Stimulated activated CD8-positive, alpha-beta memory T cell treated with anti-CD3 and anti-CD28 coated beads, Interleukin-15, amount 100 ng/mL, for 24 hours (primary cell): ENCODE measurements at places on chromosomes 7 and 10.

- DNase-seq: no peak
These were observed 308.7 kb upstream of the BMPER start for GRCh38 chr7:33596686-33597085.

GRCh38 chr7:130386876-130387275, 6.6 kb downstream of the CPA1 start:
- DNase-seq: no peak

DNA sequence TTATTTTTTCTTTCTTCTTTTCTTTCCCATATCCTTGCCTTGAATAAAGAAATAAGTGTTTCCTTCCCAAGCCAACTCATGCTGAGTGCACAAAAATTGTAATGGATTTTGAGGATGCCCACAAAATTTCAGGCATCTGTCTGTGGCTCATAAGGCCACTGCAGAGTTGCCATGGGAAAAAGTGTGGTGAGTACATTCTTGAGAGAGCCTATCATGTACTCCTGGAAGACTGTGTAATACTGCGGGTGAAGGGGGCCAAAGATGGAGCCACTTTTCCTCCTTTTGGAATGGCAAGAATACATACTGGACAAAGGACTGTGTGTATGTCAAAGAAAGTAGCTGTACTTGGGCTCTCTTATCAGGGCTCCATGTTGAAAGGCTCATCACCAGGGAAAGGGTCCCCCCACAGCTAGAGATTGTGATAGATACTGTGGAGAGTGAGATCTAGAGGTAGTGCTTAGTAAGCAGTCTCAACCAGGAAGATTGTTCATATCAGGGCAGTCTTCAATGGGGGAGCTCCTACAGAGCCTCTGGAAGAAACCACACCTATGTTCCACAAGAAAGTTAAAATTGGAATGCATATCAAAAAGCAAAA, 341.6 kb upstream of the KCND2 start:
- DNase-seq: no peak

DNA sequence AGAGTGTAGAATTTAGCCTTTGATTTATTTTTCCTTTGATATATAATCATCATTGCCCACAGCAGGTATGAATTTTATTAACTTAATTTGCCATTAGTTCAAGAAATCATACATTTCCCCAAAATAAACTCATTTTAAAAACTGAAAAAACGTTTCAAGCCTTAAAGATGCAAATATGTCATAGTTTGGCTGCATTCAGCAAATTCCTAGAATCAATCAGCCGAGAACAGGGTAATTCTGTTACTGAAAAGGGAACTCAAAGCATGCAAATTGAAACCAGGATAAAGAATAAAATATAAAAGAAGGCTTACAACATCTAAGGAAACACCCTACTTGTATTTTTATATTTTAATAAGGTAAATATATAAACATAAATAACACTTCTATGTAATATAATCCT, 233.8 kb upstream of the PRKCQ start:
- no peak for DNase-seq

GRCh38 chr7:29479301-29480200, 84.1 kb upstream of the PRR15 start:
- no peak for DNase-seq

DNA sequence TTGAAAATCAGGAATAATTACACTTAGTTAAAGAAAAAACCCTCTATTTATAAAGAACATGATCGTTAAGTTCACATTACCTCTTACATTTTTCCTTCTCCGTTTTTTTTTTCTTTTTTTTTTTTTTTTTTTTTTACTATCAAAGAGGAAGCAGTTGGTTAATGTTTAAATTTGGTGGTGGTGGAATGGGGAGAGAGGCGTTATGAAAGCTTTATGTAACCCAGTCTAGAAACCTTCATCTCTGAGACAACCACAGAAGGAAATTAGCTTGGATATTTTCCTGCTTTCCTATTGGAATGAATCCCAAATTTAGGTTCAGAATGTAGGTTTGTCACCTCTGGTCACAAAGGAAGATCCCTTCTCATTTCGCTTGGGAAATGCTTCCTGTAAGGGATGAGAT, 31.5 kb upstream of the LHFPL3 start:
- no peak for DNase-seq

DNA sequence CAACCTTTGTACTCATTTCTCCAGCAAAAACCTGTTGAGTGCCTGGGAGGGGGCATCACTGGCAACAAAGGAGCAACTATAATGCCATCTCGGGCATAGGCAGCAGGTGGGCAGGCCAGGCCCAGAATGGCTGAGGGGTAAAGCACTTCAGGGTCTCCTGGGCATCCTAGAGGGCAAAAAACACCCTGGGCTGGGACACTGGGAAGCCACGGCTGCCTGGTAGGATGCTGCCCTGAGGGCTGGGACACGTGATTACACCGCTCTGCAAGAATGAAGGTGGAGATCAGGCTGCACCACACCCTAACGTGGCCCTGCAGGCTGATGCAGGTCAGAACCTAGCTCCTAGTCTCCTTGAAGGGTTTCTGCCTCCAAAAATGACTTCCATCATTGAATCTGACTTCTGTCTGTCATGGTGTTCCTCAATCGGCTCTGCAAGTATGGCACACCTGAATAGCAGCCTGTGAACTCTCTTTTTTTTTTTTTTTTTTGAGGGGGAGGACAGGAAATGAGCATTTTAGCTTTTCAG, 4.5 kb upstream of the TRAPPC14 start:
- no peak for DNase-seq

DNA sequence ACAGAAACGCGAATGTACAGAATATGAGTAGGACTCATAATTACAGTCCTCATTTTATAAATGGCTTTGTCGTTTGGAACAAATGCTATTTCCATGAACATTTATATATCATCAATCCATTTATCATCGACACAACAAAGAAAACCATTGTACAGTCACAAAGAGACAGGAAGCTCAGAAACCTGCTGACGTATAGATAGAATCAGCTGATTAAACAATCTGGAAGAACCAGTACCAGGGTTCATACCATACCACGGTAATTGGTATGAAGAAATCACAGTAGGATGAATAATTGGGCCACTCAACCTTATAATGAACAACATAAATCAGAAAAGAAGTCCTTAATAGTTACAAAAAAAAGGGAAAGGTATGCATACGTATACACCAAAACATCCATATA, 295.0 kb downstream of the PARD3 start:
- DNase-seq: no peak

DNA sequence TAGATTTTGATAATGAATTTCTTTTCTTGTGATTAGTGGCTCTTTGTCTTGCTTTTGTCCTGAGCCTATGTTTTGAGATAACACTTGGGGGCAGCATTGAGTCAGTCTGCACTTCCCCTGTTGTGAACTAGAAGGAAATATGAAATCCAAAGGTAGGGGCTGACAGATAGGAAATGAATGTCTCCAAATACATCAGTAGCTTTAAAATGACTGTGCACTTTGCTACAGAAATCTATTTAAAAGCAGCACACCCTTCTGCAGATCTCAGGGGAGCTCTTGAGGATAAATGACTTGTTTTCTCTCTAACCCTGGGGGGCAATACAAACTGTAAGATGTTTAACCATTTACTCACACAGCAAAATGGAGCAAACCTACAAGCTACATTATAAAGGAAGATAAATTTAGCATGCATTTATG, 176.0 kb upstream of the MYO3A start:
- DNase-seq: no peak

DNA sequence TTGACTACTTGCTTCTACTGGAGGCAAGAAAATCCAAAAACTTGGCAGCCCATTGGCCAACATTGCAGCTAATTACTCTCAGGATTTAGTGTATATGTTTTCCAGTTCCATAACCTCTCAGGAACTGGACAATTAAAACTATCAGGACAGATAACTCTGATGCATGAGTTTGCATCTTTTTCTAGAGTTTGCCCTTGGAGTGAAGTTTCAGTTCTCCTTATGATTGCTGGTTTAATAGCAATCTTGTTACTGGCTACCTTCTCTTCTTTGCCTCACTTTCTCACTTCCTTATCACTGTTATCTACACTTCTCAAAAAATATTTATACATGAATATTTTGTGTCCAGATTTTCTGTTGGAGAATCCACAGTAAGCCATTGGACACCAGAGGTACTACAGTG, 735.9 kb downstream of the PCDH15 start:
- no peak for DNase-seq

- no peak for DNase-seq
These were observed 54.9 kb downstream of the KCNMA1 start for GRCh38 chr10:77582710-77583115.

- DNase-seq: no peak
These were observed 160.6 kb downstream of the PRKAG2 start for GRCh38 chr7:151716323-151716722.

GRCh38 chr7:90771281-90771680, 175.2 kb downstream of the CDK14 start:
- DNase-seq: no peak

- DNase-seq: no peak
These were observed 4.0 kb upstream of the CROT start for GRCh38 chr7:87341441-87341840.

- no peak for DNase-seq
These were observed 188.2 kb downstream of the IPMK start for GRCh38 chr10:58079461-58079860.

- DNase-seq: no peak
These were observed 247.1 kb upstream of the GRB10 start for GRCh38 chr7:51029701-51030191.

DNA sequence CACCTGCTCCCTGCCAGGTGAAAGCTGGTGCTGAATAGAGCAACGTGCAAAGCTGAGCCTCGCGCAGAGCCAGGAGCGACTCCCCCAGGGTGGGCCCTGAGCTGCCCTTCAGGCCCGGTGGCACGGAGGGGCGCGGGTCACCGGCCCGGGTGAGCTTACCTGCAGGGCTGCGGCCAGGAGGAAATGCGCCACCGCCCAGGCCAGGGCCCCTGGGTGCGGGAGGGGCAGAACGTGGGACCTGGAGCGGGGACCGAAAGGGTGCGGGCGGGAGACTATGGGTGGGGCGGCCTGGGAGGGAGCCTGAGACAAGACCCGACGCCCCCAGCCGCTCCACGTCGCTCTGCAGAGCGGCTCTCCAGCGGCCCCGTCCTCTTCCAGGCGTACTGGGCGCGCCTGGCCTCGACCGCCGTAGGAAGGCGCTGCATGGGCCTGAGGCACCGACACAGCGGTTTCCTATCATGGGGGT, 122.1 kb downstream of the BTAF1 start:
- DNase-seq: no peak

DNA sequence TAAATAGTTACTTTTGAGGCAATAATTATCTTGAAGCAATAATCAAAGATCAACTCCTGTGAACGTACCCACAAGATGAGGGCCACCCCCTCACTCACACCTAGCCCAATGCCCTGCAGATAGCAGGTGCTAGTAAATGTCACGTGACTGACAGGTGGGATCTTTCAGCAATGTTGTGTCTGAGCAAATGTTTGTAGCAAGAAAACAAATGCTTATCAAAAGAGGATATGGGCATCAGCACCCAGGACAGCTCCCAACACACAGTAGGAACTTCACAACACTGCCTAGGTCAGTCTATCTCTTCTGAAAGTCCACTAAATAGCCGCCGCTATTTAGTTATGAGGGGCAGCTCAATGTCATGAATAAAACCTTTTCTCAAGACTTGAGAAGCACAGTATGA, 120.8 kb upstream of the PDLIM1 start:
- no peak for DNase-seq

DNA sequence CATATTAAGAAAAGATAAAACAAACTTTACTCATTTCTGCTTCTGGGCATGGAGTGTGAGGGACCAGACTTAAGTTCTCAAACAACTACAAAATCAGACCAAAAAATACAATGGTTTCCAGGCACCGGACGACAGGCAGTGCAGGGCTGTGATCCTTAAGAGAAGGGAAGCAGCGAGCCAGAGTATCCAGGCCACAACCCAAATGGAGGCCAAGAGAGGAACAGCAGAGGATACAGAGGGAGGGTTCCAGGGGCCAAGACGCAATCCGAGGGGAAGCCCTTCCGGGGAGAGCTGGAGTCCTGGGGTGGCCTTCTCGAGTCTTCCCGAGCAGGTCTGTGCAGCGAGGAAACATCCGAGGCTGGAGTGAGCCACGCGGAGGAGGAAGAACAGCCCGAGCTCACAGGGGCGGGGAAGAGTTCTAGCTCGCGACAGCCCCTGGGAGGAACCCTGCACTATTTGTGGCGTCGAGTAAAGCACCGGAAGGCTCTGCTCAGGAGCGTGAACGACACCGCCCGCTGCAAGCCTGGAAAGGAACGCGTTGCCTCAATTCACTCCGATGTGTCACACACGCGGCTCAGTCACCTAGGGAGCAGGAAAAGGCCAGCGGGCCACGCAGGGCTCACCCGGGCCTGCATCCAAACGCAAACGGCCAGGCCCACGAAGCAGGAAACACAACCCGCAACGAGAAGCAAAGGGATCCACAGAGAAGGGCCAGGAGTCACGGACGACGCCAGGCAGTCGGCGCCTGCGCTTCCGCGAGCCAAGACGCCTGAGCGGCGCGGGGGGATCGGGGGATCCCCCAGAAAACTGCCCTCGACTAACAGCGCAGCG, 933 bp upstream of the RNF32 start:
- no peak for DNase-seq

DNA sequence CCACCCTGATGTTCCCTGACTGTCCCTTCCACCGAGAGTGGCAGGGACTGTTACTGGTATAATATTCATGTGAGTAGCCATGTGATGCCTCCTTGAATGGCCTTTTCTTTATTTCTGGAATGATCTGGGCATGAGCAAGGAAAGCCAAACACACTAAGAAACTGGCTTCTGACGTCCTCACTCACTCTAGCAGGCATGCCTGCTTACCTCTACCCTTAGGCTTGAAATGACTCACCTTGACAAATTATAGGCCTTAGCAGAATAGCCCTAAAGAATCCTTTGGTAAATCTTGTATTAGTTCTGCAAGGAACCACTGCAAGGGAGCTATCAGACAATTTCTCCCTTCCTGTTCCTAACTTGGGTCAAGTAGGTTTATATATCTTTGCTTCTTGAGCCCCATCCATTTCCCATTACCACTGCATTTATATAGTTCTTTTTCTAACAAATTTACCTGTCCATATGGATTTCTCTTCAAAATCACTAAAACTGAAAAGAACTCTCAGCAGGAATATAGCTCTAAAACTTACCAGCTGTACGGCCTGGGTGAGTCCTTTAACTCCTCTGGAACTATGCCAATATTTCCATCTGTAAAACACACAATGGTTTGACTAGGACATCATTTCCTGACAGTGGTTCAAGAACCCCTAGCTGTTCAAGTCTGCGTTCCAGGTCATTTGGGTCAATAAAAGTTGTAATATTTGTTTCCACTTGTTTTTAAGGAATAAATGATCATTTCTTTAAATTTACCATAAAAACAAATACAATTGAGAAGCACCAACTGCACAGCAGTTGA, 13.0 kb upstream of the NDUFA5 start:
- DNase-seq: no peak

DNA sequence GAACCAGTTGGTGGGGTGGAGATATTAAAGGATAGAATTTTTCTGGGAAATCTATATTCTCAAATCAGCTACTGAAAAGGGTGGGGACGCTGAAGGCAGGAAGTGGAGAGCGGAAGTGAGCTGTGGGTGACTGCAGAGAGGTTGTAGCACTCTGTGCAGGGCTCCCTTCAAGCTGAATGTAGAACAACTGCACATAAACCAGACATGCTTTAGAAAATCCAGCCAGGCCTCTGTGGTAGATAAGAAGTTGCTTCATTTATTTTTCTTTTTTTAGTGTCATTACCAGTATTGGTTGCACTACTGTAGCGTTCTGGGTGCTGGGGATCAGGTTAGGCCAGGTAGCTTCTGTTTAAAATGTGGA, 127.8 kb downstream of the CELF2 start:
- no peak for DNase-seq
